ENCODE measurements at places on chromosomes 13 and 19.

DNA sequence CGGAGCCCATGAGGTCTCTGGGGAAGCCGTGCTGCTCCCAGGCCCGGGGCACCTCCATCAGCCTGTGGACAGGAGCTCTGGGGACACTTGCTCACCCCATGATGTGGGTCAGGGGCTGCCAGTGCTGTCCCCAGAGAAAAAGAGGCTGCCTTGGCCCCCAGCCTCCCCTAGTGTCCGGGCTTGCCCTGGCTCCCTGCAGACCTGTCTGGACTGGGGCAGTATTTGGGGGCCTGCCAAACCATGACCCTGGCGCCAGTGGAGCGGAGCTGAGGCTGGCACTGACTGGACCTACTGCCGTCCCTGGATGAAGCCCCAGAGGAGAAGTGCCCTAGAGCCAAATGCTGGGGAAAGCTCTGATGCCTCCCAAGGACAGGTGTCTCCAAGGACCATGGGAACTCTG is 30.4 kb downstream of the ELAVL1 start:
- no peak for DNase-seq

GRCh38 chr13:48189171-48189570 is 43.8 kb upstream of the ITM2B start:
- no peak for DNase-seq

DNA sequence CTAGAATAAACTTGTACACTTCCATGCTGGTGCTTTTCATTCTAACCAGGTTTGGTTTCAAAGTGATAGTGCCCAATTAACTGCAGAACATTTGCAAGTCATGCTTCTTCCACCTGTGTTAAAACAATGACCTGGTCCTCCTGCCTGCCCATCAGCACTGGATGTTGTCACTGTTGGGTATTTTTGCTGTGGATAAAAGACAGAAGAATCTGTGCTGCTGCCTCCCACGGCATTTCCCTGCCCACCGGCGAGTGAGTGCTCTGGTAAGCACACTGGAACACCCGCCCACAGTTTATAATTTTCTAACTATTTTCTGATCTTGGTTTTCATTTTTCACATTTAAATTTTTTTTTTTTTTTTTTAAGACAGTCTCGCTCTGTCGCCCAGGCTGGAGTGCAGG is 2.3 kb upstream of the AKAP8 start:
- no peak for DNase-seq

DNA sequence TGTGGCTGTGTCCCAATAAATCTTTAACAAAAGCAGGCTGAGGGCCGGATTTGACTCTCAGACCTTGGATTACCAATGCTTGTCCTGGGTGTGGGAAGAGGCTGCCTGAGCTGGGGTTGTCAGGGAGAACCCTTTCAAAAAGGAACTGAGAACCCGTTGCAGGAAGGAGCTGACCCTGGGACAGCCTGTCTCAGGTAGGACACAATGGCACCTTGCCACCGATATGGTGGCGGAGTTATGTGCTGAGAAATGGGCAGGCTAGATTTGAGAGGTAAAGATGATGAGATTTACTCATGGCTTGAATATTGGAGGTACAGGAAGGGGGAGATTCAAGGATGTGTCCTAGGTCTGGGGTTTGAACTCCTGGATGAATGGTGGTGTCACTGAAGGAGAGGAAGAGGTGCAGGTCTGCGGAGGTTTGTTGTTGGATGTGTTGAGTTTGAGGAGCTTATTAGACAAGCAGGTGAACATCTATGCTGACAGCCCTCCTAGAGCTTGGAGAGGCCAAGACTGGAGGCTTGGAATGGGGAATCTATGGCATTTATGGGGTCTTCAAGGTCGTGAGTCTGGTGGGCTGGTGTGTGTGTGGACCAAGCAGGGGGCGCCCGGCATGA is 7.2 kb downstream of the PLEKHF1 start:
- no peak for DNase-seq

- DNase-seq: no peak
Observed at GRCh38 chr19:3622224-3622623, 4.4 kb downstream of the CACTIN start.

DNA sequence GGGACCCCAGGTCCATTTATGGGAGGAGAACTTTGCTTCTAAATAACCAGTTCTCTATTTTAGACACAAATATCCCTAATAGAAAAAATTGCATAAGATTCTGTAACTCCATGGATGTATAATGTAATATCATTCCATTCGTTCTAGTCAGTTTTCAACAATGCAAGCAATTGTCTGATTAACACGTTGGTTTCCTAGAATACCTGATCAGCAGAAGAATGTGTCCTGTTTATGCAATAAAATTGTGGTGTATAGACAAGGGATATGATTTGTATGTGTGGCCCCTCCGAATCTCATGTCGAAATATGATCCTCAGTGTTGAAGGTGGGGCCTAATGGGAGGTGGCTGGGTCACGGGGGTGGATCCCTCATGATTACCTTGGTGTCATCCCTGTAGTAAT is 62.1 kb downstream of the RUBCNL start:
- DNase-seq: peak; percentile 46

GRCh38 chr13:58963321-58963720 is 1200.4 kb downstream of the DIAPH3 start:
- DNase-seq: no peak

DNA sequence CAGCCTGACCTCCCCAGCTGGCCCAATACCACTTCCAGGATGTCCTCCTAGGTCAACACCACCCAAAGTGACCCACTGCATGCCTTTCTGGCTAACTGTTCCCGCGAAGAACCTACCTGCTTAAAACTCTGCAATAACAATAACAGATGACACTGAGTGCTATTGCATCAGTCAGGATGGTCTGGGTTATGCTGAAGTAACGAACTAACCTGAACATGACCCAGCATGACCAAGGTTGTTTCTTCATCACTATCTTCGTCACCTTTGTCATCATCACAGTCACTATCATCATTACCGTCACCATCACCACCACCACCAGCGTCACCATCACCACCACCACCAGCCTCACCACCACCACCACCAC is 10.6 kb upstream of the FXYD3 start:
- no peak for DNase-seq

GRCh38 chr19:41920882-41921576 is 7.2 kb downstream of the ERFL start:
- DNase-seq: no peak

DNA sequence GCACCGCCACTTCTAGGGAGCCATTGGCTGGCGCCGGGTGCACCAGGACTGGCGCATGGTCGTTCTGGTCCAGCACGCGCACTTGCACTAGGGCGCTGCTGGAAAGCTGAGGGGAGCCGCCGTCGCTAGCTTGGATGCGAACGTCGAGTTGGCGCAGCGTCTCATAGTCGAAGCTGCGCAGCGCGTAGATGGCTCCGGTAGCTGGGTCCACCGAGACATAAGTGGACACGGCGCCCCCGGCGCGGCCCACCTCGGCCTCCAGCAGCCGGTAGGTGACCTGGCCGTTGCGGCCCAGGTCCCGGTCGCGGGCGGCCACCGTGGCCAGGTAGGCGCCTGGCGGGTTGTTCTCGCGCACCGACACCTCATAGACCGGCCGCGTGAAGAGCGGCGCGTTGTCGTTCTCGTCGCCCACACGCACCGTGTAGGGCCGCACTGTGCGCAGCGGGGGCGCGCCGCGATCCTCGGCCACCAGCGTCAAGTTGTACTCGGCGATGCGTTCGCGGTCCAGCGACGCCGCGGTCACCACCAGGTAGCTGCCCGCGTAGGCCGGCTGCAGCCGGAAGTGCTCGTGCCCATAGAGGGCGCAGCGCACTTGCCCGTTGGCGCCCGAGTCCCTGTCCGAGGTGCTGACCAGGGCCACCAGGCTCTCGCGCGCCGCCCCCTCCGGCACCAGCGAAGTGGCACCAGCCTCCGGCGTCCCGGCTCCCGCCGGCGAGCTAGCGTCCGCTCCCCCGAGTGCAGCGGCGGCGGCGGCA is 1.7 kb downstream of the PCDH8 start:
- DNase-seq: no peak
